HFFc6 (cell line): ENCODE measurements at places on chromosomes 1 and 21.

- no peak for DNase-seq
These were observed 221.9 kb downstream of the TNR start for GRCh38 chr1:175521249-175522040.

DNA sequence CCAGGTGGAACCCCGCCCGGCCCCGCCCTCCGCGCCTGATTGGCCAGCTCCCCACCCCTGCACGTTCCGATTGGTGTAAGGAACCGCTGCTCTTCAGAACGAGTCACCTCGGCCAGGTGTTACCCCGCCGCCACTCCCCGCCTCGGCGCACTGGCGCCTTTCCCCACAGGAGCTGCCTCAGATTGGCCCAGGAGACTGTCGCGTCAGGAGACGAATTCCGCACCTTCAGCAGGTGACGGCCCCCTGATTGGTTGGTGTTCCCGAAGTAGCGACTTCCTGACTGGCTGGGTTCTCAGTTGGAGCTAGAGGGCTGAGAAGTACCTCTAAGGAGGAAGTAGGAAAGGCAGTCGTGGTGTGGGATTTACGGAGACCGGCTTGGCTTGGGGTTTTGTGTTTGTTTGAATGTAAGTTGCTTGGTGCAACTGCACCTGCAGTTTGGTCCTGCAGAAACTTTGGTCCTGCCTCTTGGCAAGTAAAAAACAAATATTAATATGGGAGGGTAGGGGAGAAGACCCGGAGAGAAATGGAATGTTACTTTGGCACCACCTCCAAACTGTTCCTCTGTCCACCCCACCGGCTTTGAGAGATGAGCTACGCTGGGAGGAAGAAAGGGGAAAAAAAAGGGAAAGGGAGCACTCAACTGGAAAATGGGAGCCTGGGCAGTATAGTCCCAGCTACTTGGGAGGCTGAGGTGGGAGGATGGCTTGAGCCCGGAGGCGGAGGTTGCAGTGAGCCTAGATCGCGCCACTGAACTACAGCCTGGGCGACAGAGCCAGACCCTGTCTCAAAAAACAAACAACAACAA lies 415 bp upstream of the F11R start:
- no peak for DNase-seq

- no peak for DNase-seq
These were observed 12.8 kb upstream of the FUBP1 start for GRCh38 chr1:77991638-77992037.

- no peak for DNase-seq
These were observed 99.4 kb upstream of the EDN2 start for GRCh38 chr1:41583658-41584547.

DNA sequence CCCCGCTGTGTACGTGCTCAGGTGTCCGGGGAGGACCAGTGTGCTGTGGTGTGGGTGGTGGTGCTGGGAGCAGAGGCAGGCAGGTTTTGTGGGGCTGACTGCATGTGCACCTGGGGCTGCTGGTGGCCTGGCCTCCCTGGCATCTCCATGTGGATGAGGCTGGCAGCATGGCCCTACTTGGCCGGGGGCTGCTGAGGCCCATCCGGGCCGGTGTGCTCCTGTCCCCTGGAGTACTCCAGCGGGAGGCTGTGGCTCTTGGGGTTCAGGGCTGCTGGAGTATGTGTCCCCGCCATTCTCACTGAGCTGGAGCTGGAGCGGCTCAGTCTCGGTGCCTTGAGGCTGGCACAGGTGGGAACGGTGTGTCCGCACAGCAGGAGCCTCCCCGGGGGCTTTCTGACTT lies 20.8 kb upstream of the PEX10 start:
- DNase-seq: no peak

- DNase-seq: no peak
These were observed 13.2 kb upstream of the SEC16B start for GRCh38 chr1:177983077-177983476.
